ENCODE measurements at places on chromosomes 2 and 18.

DNA sequence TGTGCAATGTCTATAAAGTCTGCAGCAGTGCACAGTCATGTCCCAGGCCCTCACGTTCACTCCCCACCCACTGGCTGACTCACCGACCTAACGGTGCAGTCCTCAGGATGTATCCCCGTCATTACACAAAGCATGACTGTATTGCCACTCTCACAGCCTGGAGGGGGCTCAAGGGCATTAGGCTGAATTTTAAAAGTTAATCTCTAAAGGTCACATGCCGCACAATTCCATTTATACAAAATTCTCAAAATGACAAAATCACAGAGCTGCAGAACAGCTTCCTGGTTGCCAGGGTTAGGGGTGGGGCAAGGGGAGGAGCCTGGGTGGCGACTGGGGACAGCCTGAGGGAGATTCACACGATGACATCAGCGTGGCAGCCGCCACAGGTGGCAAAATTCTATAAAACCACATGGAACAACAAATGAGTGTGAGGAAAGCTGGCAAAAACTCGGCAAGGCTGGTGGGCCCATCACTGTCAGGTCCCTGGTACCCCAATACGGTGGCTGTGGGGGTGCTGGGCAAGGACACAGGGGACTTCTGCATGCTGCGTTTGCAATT is 97.6 kb downstream of the NDUFA10 start:
- peak; percentile 65 for DNase-seq

GRCh38 chr18:42092848-42093247 is 137.8 kb downstream of the PIK3C3 start:
- no peak for DNase-seq

DNA sequence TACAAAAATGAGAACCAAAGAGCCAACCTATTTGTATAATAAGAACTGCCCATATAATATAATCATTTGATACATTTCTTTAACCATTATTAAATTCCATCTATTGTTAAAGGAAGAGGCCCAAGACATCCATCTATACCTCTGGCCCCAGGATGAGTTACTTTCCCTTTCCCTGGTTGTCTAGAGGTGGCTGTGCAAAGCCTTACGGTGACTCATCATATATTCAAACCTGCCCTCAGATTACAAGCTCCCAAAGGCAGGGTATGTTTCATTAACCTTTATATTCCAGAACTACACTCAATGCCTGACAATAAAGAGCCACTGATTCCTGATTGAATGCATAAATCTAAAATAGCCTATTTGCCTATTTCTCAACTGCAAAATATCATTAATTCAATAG is 105.8 kb upstream of the PID1 start:
- DNase-seq = no peak

DNA sequence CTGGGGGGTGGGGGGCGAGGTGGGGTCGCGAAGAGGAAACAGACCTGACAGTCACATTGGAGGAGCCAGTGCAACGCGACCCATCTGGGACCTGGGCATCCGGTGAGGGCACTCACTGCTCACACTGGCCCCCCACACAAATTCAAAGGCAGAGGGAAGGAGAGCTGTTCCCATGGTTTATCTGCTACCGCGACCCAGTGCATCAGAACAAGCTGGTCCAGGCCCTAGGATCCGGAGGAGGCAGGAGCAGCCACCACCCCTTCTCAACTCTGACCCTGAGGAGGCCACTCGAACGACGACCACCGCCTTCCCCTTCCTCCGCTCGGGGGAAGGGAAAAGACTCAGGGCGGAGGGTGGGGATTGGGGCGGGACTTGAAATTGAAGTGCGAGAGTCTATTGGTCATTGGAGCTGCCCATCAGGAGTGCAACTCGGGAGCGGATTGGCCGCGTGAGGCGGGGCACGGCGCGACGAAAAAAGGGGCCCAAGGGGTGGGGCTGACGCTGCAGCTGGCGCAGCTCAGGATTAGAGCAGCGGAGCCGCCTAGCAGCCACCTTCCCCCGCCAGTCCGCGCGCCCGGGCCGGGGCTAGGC is at the start of gene CDK5R2:
Gene CDK5R2 (plus strand): TSS at position 526 of the 591 bp plus-strand sequence. CDS start 155 bp downstream, outside the sequence.
- peak; percentile 52 for DNase-seq

DNA sequence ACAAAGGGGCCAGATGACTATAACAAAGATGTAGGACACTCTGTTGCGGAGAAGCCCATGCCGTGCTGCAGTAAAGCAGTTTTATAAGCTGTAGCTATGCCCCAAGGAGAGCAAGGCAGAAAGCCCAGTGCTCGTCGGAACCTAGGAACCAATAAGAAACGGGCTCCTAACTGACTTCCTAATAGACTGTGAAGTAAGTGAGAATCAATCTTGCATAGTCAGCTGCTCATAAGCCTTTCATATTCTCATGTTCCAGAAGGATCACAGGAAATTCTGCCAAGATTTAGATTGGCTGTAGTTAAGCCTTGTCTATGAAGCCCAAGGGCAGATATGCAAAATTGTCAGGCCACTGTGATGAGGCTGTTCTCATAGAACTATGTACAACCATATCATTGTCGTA is 98.4 kb downstream of the RTTN start:
- no peak for DNase-seq

GRCh38 chr2:97656905-97657587 is 6.8 kb downstream of the ACTR1B start:
- DNase-seq = no peak

DNA sequence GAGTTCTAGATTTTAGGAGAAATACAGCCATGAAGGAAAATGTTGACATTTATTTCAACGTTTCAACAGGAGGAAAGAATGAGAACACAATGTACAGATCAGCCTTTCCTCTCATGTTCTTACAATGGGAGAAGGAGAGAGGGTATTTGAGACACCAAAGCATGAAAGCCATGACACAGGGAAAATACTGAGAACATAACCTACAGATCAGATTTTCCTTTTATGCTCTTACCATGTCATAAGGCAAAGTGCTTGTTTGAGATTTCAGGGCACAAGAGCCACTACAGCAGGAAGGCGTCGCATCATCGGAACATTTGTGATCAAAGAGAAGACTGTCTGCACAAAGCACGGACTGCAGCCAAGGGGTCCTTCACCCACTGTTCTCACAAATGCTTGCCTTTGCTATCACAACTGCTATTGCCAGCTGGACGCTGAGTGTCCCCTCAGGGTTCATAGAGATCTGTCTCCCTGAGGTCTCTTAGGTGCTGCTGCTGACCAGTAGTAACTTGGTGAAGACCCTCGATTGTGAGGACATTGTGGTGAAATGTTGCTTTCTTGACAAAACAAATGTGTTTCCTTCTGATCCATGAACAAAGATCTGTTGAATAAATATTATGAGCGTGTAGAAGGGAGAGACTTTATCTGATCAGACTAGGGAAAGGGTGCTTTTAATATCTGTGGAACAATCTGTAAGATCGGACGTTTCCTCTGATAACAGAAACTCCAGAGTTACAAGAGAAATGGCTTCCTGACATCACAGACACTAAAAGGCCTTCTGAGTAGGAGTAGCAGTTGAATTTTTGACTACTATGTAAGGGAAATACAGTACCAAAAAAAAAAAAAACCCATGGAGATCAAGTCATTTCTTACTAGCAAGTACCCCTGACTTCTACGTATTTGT is 6.4 kb upstream of the IL1RL1 start:
- no peak for DNase-seq

- no peak for DNase-seq
These were observed 7.3 kb upstream of the MTLN start for GRCh38 chr2:110219496-110220189.

DNA sequence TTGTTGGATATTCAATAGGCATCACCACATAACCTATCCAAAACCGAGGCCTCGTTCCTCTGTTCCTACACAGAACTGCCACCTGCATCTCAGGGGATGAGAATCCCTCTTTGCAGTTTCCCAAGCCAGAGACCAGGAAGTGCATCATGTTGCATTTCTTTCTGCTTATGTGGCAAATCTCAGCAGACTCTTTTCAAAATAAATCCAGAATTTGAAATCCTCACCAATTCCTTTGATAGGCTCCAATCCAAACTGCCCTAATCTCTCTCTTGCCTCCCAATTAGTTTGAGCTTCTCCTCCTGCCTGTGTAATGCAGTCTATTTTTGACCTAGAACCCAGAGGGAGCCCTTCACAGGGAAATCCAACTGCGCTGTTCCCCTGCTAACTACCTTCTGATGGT is 215.5 kb downstream of the RNF144A start:
- DNase-seq = no peak

- no peak for DNase-seq
These were observed 128.3 kb downstream of the AFF3 start for GRCh38 chr2:100013892-100014677.

GRCh38 chr18:3599861-3600260 is 149.9 kb downstream of the TGIF1 start:
- DNase-seq = no peak

DNA sequence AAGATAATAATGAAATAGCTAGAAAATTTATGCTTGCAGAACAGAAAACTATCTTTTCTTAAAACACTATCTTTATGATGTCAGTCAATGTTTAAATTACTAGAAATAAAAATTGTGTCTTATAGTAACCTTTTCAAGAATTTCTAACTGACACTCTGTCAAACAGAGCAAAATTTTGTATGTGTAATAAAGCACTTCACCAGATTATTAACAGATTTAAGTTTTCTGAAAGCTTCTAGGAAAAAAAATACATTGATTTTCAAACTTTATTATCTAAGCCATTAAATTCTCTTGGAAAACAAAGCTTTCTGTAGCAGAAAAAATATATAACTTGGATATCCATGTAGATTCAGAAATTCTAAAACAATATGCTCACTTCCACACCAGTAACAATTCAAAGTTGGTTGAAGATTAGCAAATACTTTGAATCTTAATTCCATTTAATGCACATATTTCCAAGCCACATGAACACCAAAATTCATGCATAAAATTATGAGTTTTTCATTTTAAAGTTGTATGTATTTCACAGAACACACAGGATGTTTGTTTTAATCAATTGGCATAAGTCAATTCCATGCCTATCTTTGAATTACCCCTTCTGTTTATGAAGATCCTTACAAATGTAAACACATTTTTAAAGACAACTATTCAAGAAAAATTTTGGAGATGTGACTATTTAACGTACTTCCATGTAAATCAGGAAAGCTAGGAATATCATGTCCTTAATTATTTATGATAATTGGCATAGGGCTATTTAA is 19.9 kb downstream of the FN1 start:
- no peak for DNase-seq

- no peak for DNase-seq
These were observed 115.6 kb downstream of the MBP start for GRCh38 chr18:77016936-77017335.

GRCh38 chr18:57353940-57354461 is 1.6 kb downstream of the ST8SIA3 start:
- no peak for DNase-seq

DNA sequence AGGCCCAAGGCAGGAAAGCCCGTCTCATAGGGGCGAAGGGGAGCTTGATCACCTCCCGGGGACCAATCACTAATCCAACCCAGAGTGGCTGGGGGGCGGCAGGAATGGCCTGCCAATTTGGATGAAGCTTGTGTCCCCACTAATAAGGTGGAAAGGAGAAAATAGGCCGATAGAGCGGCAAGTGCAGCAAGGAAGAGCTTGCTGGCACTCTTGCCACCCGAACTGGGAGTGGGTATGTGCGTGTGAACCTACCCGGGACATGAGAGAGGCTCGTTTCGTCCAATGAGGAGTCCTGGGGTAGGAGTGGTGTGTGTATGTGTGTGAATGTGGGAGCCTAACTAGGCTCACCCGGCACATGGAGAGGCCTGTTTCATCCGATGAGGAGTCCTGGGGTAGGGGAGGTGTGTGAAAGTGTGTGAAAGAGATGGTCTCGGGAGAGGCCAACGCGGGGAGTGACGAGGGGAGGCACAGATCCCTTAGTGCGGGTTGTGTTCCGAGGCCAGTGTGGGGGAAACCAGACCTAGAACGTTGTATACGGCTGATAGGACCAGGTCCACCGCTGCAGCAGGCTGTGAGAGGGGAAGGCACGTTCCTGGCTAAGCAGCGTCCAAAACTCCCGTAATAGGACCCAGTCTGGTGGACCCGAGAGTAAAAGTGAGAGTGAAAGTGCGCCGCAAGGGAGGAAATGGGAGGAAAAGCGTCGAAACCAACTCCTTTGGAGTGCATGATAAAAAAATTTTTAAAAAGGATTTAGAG is 47.1 kb upstream of the SELENOI start:
- DNase-seq = peak; percentile 35

DNA sequence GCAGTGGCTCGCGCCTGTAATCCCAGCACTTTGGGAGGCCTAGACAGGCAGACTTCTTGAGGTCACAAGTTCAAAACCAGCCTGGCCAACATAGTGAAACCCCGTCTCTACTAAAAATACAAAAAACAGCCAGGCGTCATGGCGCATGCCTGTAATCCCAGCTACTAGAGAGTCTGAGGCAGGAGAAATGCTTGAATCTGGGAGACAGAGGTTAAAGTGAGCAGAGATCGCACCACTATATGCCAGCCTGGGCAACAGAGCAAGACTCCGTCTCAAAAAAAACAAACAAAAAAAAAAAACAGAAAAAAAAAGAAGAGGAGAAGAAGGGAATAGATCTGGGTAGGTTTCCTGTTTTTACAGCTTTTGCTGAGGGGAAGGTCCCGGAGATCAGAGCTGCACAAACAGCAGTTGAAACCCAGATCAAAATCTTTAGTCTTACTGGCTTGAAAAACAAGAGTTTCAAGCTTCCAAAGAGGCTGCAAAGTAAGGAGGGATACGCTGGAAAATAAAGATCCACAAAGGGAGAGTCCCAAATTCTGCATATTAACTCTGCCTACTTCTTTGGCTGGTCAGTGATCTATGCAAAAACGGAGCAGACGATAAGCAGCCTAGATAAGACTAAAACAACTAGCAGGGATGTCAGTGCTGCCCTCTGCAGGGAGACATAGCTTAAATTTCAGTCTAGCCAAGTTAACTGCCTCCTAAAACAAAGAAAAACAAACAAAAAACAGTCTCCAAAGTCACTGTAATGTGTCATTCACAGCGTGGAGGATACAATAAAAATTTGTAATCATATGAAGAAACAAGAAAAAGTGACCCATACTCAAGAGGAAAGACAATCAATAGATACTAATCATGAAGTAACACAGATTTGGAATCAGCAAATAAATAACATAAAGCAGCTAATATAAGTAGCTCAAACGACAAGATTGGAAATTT is 74.1 kb downstream of the TLK1 start:
- peak; percentile 17 for DNase-seq

- DNase-seq = no peak
These were observed 9.5 kb upstream of the INPP1 start for GRCh38 chr2:190333928-190334327.

GRCh38 chr2:227450926-227451654 is 20.9 kb upstream of the AGFG1 start:
- DNase-seq = no peak

GRCh38 chr2:53861824-53862223 is 2.1 kb upstream of the GPR75 start:
- no peak for DNase-seq

DNA sequence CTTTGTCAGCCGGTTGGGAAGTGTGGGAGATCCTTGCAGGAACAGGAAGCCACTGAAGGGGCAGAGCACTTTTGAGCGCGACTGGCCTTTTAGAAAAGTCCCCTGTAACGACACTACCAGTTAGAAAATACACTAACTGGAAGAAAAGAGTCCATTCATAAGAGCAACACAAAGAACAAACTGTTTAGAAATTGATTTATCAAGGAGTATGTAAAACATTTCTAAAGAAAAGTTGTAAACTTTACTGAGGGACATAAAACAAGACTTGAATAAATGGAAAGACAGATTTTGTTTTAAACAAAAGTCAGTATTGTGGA is 29.8 kb upstream of the POMC start:
- no peak for DNase-seq
